ENCODE measurements at places on chromosomes 6 and 20.

DNA sequence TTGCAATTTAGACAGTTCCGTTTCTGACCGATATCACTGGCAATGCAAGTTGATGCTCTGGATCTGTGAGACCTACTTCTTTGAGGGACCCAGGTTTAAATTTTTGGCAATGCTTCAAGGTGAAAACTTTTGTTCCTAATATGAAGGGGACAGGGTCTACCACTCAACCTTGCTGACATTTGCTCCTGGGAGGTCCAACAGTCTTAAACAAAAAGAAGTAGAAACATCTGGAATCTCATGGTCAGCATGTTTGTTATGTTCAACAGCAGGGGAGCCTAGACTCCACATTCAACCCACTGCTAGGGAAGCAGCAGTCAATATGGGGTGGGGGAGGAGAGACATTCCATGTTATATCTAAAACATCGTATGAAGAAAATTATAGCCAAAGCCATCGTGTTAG is 196.4 kb downstream of the SIM1 start:
- DNase-seq: no peak

DNA sequence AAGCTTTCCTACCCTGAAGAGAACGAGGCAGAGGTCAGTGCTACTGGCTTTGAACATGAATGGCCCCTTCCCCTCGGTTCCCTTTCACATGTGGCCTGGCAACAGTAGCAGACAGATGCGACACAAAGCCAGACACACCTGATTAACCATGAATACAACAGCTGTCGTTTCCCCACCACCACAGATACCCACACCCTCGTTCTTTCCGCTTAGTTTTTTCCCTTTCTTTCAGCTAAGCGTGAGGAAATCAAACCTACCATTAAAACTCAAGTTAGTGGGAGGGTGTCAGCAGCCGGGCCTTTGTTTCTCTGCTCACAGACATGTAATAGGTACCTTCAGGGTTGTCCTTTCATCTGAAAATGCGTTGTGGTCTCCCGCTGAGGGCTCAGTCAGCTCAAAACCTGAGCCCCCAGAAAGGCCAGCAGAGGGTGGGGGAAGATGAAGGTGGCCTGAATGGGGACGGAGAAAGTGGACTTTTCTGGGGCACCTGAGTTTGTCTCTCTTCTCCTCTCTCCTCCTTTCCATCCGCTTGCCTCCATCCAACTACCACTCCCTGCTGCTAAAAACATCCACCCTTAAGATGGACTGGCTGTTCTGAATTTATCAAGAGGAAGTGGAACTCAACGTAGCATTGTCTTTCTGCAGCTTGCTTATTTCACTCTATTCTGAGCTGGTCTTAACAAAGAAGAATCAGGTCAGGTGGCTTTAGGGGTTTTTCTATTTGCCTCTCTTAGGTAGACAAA is 516.6 kb upstream of the JARID2 start:
- DNase-seq: peak; percentile 73

- no peak for DNase-seq
Observed at GRCh38 chr6:41874741-41875140, 20.4 kb downstream of the USP49 start.

- no peak for DNase-seq
Observed at GRCh38 chr20:50172347-50173013, 18.1 kb upstream of the CEBPB start.

- no peak for DNase-seq
Observed at GRCh38 chr20:58212636-58213035, 15.8 kb downstream of the ANKRD60 start.

DNA sequence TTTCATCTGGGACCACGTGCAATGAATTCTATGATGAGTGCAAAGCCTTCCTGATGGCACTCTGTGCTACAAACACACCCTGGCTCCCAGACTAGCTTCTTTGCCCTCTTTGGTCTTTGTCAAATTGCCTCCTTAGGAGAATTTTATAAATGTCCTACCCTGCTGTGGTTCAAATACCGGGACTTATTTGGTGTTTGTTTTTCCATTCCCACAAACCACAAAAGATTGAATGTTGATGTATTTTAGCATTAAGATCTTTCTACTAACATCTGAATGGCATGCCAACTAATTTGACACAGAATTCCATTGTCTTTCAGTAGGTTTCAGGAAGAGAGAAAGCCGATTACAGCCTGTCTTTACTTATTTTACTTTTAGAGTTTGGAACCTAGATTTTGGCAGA is 424.2 kb upstream of the SLC35B3 start:
- DNase-seq: no peak

- DNase-seq: no peak
Observed at GRCh38 chr20:23856736-23857135, 22.8 kb downstream of the CST5 start.

GRCh38 chr6:29451471-29452193 is 5.2 kb downstream of the OR11A1 start:
- DNase-seq: no peak

- no peak for DNase-seq
Observed at GRCh38 chr6:47852727-47853126, 70.9 kb downstream of the OPN5 start.

- no peak for DNase-seq
Observed at GRCh38 chr20:38065764-38066375, 32.3 kb downstream of the RPRD1B start.

GRCh38 chr20:12159261-12159660 is 241.6 kb downstream of the BTBD3 start:
- DNase-seq: no peak

GRCh38 chr6:146489468-146490151 is 54.0 kb upstream of the RAB32 start:
- DNase-seq: no peak

DNA sequence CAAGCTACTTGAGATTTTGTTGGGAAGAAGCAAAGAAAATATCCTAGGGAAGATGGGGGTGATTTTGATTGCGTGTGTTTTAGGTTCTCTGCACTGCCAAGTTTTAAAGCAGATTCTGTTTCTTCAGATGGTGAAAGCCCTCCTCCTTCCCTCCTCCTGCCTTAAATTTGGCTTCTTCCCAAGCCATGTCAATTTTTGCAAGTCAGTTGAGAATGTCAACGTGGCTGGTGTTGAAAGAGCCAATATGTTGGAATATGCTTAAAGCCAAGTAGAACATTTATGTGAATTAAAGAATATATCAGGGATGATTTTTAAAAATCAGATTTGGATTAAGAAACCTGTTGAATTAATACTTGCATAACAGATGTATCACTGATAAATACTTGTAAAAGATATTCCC is 270.8 kb downstream of the ARID1B start:
- DNase-seq: no peak

- DNase-seq: no peak
Observed at GRCh38 chr6:131631625-131632289, 3.7 kb upstream of the MED23 start.

- no peak for DNase-seq
Observed at GRCh38 chr6:158042245-158042798, 60.7 kb downstream of the SYNJ2 start.

DNA sequence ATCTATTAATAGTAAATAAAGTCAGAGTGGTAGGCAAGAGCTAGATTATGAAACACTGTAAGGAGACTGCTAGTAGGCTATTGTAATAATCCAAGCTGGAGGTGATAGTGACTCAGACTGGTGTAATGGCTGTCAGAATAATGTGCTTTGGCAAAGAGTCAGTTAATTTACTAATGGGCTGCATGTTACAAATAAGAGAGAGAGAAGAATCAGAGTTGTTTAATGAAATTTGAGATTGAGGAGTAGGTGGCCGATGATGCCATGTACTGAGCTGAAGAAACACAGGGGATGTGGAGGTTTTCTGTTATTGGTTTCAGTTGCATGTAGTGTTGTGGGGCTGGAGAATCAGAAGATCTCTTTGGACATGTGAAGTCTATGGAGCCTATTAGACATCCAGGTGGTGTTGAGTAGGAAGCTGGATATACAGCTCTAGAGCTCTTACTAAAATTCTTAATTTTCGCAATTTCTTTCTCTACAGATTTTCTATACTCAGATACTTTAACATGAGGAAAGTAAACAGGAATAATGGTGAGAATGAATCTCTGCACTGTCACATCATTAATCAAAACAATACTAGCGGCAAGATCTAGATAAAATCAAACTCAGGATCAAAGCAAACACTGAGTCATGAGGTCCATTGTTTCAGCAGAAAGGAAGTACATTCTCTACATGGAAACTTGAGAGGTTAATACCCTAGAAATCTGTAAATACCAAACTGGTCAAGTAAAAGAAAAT is 167.7 kb downstream of the SIM1 start:
- DNase-seq: no peak

DNA sequence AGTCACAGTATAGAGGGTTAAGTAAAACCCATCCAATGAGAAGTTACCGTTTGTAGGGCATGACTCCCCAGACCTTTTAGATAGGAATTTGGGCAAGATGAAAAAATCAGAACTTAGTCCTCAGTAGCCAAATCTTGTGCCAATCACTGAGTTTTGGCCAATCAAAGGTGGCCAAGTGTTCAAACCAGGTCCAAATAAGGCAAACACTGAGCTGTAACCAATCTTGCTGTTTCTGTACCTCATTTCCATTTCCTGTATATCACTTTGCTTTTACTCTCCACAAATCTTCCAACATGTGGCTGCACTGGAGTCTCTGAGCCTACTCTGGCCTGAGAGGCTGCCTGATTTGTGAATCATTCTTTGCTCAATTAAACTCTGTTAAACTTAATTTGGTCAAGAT is 81.8 kb upstream of the GPR6 start:
- no peak for DNase-seq

DNA sequence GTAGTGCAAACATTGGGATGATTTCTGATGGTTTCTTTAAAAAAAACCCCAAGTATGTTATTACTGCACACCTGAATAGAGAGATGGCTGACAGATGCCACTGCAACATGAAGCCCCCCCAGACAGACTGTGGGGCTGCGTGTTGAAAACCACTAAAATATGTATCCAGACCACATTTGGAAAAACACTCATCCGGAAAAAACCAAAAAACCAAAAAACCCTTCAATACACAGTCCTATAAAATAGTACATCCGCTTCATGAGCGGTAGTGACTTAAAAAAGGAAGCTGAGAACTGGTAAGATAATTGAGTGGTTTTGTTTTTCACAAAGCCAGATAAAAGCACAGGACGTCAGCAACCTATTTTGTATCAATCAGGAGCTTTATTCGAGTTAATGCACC is 47.1 kb upstream of the EDN3 start:
- DNase-seq: no peak

DNA sequence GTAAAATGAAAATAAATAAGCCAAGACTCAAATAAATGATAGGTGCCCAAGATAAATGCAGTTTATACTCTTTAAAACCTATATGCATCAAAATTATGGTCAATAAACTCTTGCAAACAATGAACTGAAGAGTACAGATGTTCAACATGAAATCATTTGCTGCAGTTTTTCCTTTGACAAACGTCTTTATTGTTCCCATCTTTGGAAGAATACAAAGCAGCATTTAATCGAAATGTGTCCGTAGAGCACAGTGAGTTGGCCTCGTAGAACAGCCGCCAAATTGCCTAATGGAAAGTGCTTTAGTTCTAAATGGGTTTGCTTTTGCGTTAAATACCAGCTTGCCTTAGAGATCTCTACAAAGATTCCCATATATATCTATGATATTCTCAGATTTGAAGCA is 447.4 kb downstream of the PKHD1 start:
- DNase-seq: peak; percentile 76

GRCh38 chr6:49890988-49891387 is 24.7 kb upstream of the CRISP1 start:
- no peak for DNase-seq

DNA sequence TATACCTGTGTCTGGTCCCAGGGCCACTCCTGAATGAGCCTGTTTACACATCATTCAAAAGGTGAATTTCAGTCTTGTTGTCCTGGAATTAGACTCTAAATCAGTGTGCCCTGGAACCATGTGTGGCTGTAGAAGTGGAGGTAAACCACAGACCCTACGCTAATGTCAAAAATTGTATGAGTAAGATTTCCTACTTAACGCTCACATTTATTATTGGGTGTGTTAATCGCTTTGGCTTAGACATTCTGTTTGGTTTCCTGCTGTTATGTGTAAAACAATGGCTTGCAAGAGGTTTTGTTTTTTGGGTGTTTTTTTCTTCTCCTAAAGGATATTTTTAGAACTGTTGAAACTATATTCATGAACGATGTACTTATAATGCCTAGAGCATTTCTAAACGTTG is 19.3 kb downstream of the PLCB1 start:
- DNase-seq: no peak

- DNase-seq: no peak
Observed at GRCh38 chr20:40677343-40677924, 11.6 kb downstream of the MAFB start.

- DNase-seq: no peak
Observed at GRCh38 chr6:143087856-143088255, 27.2 kb downstream of the AIG1 start.

DNA sequence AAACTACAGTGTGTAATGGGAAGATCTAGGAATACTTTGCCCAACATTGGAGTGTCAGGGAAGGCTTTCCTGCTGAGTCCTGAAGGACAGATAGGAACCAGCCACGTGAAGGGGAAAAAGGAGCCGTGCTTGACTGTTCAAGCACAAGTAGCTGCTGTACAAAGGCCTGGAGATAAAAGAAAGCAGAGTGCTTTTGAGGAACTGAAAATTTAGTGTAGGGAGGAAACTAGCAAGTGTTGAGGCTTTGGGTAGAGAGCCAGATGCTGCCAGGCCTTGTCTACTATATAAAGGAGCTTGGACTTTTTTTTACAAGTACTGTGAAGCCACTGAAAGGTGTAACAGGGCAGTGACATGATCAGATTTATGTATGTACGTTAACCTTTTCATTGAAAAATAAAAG is 39.0 kb downstream of the DSE start:
- DNase-seq: peak; percentile 77

DNA sequence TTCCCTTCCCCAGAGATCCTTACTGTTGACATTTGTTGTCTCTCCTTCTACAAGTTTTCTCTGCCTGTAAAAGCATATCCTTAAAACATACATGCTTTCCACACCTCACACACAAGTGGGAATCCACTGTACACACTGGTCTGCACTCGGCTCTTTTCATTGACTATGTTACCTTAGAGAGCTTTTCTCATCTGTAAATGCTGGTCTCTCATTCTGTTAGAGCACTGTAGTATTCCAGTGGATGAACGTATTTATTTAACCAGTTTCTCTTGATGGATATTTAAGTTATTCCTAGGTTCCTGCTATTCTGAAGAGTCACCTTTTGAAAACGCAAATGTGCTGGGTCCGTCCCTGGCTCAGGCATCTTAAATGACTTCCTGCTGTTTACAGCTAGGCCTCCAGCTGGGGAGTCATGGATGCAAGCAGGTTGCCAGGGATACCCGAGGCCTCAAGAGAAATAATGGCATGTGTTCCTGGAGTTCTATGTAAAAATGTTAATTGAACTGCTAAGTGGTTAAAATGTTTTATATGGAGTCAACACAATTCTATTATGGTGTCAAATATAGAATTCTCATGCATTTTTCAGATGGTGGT is 61.1 kb upstream of the TGM3 start:
- no peak for DNase-seq

GRCh38 chr20:45772693-45773092 is 19.0 kb downstream of the WFDC3 start:
- no peak for DNase-seq

All from pons (tissue), 1 donor.